ENCODE measurements at places on chromosomes 6 and 20.

- no peak for DNase-seq
Observed at GRCh38 chr20:3349786-3350185, 57.7 kb downstream of the DNAAF9 start.

GRCh38 chr20:37185686-37186085 is 6.3 kb upstream of the MROH8 start:
- DNase-seq: no peak

- DNase-seq: no peak
Observed at GRCh38 chr6:69456086-69456485, 340.7 kb downstream of the LMBRD1 start.

DNA sequence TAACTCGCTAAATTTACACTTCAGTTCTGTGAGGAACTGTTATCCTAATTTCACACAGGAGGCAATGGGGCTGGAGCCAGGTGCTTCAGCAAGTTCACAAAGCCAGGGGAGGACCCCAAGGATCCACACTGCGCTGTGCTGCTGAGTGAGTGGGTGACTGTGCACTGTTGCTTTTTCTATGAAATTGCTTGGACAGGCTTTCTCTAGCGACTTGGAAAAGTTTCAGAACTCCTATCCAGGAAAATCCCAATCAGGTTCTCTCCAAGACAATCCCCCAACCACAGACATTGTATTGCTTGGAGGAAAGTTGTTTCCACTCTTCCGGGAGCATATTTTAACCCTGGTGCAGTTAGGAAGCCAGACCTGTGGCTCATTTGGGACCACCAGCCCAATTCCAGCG is 175.9 kb upstream of the CST7 start:
- DNase-seq: no peak

- DNase-seq: peak; percentile 51
Observed at GRCh38 chr20:7859356-7859802, 80.9 kb downstream of the HAO1 start.

DNA sequence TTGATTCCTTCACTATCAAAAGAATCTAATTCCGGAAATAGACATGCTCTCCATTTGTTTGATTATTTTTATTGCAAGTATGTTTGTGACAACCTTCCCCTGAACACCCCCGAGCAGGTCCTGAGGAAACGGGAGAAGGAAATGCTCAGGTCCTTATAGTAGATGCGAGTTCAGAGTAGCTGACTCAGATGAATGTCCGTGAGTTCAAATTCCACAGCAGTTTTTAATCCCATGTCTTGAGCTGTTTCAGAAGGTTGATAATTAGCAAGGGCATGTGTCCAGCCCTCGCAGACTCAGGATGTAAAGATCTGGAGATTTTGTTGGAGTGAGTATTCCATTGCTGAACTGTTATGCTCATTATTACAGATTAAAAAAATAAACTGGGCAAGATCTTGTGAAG is 169.3 kb downstream of the BCAS1 start:
- DNase-seq: peak; percentile 32

Measured in right hindlimb (tissue), 1 donor.